ENCODE measurements at places on chromosomes 1 and 21.

GRCh38 chr1:35691571-35692220 is 27.0 kb downstream of the C1orf216 start:
- DNase-seq = no peak

- DNase-seq = no peak
Observed at GRCh38 chr1:7584643-7585042, 186.5 kb upstream of the VAMP3 start.

GRCh38 chr1:154104433-154105082 is 50.3 kb downstream of the NUP210L start:
- no peak for DNase-seq

GRCh38 chr1:13517193-13517812 is 3.5 kb upstream of the LRRC38 start:
- DNase-seq = no peak

GRCh38 chr1:80217377-80217986 is 1211.0 kb upstream of the ADGRL4 start:
- DNase-seq = peak; percentile 72

- peak; percentile 41 for DNase-seq
Observed at GRCh38 chr1:225770561-225771248, 6.9 kb upstream of the SRP9 start.

All from Ammon's horn (tissue), 1 donor.